Amniotic stem cell (primary cell): ENCODE measurements at places on chromosomes 12 and 14.

- no peak for DNase-seq
Observed at GRCh38 chr14:102095871-102096568, 9.2 kb upstream of the HSP90AA1 start.

DNA sequence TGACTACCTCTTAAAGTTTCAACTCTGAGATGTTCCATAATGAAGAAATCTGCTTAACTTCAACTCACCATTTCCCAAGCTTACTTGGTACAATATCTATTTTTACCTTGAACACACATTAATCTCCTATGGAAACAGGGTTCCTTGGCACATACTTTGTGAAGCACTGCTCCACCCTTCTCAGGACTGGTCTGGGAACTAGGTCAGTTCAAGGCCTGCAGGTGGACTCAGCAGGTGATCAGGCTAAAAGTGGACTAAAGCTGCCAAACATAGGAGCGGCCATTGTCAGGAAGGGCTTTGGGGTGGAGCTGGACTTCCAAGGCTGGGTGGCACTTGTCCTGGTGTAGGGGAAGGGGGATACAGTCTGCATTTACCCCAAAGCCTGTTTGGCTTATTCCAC is 202.3 kb downstream of the NUAK1 start:
- no peak for DNase-seq

- DNase-seq, result no peak
Observed at GRCh38 chr12:63930971-63931370, 86.5 kb downstream of the SRGAP1 start.

GRCh38 chr14:78403278-78403815 is 233.2 kb downstream of the NRXN3 start:
- DNase-seq, result no peak

- no peak for DNase-seq
Observed at GRCh38 chr12:39412210-39412609, 30.7 kb downstream of the KIF21A start.

DNA sequence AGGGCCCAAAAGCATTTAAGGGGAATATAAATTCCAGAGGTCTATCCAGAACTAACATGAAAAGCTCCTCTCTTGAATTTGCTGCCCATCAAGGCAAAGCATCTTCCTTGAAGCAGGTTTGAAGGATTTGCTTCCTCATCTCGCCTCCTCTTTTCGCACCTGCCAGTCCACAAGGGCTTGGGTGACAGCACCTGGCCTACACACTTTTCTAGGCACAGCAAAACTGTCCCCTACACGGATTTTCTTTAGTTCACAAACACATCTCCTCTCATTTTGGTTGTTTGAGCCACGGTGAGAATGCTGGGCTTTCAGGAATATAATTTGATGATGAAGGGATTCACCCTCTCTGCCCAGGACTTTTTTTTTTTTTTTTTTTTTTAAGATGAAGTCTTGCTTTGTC is 36.9 kb upstream of the ATP23 start:
- DNase-seq, result no peak

DNA sequence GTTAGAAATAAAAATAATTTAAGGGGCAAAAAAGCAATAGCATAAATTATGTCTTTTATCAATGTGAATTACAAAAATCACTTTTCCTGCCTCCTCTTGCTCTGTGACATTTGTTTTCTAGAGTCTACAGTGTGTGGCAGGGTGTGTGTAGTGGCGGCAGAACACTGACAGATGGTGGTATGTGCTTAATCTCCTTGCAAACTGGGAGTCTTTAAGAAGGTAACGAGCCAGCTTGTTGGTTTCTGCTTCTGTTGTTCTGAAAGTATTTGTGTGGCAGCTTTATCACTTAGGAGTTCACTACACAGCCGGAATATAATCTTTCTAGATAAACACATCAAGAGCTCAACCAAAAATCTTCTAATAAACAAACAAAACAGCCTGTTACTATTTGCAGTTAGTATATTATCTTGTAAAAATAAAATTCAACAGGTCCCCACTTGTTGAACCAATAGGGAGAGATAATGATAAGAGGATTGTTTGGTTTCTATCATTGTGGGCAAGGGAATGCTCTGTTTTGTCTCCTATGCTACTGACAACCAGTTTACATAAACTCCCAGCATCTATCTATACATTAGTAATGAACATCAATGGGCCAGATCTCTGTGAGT is 13.0 kb downstream of the CDKL1 start:
- no peak for DNase-seq

GRCh38 chr14:106308839-106309389 is 782.5 kb downstream of the TMEM121 start:
- no peak for DNase-seq

- no peak for DNase-seq
Observed at GRCh38 chr12:71371122-71371521, 68.5 kb upstream of the LGR5 start.

DNA sequence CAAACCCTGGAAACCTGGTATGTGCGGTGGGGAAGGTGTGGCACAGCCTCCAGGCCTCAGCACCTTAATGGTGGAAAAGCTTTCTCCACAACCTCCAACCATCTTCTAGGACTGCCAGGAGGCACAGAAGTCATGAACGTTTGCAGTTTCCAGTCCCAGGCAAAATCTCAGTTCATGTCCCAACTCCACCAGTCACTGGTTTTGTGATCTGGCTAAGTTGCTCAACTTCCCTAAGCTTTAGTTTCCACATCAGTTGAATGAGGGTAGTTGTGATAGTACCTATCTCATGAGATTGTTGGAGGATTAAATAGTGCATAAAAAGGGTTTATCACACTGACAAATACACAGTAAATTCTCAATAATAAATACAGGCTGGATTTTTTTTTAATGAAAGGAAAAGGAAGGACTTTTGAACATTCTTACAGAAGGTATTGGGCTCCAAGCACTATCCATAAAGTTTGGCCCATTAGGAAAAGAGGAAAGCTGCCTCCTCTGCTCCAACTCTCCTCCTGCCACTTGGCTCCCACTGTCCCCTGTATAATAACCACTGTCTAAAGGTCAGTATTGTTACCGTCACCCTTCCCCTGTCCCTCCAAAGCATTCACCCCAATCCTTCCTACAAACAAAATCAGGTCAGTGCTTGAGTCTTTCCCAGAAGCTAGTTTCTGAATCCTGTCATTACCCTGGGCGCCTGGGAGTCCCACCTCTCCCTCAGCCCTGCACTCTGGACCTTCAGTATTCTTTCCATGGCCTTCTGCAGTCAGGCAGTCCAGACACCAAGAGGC is 6.3 kb downstream of the PCK2 start:
- DNase-seq, result no peak

GRCh38 chr12:47803191-47803875 is 16.4 kb downstream of the HDAC7 start:
- no peak for DNase-seq

GRCh38 chr14:61460718-61461611 is 139.6 kb downstream of the PRKCH start:
- no peak for DNase-seq

- DNase-seq, result no peak
Observed at GRCh38 chr12:71865757-71866536, 26.4 kb downstream of the TBC1D15 start.

DNA sequence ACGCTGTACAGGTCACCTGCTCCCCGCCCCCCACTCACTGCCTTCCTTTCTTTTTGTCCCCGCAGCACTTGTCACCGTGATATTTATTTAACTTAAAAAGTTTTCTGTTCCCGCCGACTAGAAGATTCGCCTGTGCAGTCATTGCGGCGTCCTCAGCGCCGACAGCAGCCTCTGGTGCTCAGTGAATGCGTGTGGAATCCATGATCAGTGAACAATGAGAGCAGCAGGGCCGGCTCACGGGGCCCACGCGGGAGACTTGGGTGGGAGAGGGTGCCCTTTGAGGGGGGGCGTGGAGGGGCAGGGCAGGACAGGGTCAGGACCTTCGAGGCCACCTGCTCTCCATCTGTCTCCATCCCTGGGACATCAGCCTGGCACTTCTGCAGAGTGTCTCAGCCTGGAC is 24.5 kb downstream of the BEGAIN start:
- no peak for DNase-seq

DNA sequence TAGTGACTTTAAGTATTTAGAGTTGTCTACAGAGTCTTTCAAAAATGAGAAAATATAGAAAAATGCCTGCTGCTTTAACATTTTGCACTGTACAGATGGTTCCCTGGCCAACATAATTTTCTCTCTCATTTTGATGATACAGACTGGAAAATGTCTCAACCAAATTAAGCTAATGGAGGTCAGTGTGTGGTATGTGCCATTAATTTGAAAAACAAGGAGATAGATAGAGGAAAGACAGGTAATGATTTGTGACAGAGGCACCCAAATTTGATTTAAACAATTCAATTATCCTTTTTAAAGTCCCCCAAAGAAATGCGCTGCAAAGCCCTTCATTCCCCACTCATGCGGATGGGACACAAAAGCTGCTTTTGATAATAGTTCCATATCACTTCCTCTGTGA is 140.0 kb downstream of the ASCL1 start:
- DNase-seq, result no peak

GRCh38 chr12:62879691-62880090 is 55.3 kb downstream of the PPM1H start:
- DNase-seq, result no peak

- DNase-seq, result no peak
Observed at GRCh38 chr14:105294142-105294597, 6.6 kb downstream of the BRF1 start.

GRCh38 chr12:132492522-132492921 is 2.6 kb downstream of the FBRSL1 start:
- no peak for DNase-seq

DNA sequence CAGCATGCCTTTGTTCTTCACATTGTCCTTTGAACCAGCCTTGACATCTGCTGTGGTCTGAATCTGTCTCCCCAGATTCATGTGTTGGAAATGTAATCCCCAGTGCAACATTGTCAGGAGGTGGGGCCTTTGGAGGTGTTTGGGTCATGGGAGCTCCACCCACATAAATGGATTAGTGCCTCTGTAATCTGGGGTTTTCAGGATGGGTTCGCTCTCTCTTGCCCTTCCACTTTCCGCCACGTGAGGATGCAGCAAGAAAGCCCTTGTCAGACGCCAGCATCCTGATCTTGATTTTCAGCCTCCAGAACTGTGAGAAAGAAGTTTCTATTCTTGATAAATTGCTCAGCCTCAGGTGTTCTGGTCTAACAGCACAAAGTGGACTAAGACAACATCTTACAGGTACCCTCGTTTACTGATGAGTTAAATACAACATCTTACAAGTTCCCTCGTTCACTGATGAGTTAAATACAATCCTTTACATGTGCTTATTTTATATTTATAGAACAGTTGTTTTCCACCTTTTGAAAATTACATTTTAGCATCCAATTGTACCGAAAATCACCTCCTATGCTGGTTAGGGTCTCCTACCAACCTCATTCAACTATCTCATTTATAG is 54.4 kb upstream of the RIMBP2 start:
- no peak for DNase-seq

GRCh38 chr14:60632257-60632656 is 17.0 kb downstream of the SIX1 start:
- no peak for DNase-seq

DNA sequence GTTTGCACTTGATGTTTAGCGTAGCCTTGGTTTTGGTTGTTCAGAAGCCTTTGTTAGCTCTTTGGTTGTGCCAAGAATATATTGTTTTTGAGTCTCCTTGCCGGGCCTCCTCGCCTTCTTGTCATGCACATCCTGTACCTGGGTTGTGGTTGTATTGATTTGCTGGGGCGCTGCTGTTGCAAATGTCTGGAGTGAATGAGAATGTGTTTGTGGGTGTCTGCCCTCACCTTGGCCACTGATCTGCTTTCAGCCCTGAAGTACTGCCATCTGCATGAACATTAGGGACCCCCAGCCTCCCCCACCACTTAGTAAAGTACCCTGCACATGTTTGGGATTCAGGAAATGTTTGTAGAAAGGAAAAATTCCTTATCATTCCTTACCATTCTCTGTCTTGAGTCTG is 16.5 kb downstream of the PRKCH start:
- no peak for DNase-seq

GRCh38 chr12:75361408-75361807 is 26.9 kb downstream of the GLIPR1L1 start:
- no peak for DNase-seq

DNA sequence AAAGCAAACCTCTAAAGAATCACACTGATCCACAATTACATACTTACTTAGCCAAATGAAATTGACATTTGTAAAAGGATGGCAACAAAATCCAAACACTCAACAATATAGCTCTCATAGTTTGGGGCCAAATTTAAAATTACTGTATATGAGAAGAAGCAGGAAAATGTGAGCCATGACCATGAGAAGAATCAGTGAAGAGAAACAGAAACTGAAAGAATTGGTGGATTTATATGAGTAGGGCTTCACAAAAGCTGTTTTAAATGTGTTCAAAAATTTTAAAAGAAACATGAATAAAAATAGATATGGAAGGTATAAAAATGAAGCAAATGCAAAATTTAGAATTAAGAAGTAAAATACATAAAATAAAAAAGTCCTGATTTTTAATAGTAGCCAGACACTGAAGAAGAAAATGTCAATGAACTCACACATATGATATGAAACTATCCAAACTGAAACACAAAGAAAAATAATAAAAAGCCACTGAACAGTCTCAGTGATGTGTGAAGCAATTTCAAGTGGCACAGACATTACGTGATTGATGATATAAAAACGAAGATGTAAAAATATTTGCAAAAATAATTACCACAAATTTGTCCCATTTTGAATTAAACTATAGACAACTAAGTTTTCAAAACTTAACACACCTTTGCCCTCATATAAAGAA is 87.9 kb upstream of the MDGA2 start:
- DNase-seq, result no peak

GRCh38 chr14:88422919-88423650 is 37.6 kb downstream of the SPATA7 start:
- peak; percentile 25 for DNase-seq

GRCh38 chr14:65096323-65097089 is 5.8 kb downstream of the MAX start:
- no peak for DNase-seq

GRCh38 chr12:77013091-77013490 is 52.3 kb downstream of the E2F7 start:
- DNase-seq, result no peak

- no peak for DNase-seq
Observed at GRCh38 chr14:21160061-21160610, 4.3 kb upstream of the OR5AU1 start.

DNA sequence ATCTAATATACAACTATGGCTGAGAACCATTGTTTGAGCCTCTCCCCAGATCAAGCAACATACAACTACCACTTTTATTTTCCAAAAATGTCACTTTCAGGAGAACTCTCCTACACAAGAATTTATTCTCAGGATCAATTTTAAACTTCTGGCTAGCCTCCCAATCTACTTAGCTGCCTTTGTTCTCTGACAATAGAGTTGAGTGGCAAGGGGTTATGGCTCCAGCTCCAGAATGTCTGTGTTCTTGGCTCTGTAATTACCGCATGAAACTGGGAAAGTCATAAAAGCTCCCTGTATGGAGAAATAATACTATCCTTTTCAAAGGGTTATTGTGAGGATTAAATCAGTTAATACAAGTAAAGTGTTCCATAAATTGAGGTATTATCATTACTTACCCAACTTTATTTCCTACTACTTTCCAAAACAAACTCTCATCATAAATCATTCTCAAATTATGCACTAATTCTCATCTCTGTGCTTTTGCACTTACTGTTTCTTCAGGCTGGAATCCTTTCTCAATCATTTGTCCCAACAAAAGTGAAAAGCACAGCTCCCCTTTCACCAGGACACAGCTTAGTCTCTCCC is 121.9 kb downstream of the GARIN6 start:
- no peak for DNase-seq
